Cortex of kidney (tissue), 1 donor: ENCODE measurements at places on chromosomes 7 and 10.

DNA sequence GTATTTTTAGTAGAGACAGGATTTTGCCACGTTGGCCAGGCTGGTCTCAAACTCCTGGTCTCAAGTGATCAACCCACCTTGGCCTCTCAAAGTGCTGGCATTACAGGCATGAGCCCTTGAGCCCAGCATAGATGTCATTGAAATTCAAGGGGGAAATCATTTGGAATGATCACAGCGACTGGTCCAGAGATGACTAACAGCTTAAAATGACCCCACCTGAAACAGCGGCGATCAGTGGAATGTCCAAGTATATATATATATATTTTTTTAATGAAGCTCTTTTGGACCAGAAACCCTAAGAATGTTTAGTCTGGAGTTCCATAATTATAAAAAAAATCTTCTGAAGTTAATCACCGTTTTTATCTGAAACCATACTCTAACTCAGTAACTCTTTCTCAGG, 12.5 kb upstream of the AKR1E2 start:
- no peak for DNase-seq

DNA sequence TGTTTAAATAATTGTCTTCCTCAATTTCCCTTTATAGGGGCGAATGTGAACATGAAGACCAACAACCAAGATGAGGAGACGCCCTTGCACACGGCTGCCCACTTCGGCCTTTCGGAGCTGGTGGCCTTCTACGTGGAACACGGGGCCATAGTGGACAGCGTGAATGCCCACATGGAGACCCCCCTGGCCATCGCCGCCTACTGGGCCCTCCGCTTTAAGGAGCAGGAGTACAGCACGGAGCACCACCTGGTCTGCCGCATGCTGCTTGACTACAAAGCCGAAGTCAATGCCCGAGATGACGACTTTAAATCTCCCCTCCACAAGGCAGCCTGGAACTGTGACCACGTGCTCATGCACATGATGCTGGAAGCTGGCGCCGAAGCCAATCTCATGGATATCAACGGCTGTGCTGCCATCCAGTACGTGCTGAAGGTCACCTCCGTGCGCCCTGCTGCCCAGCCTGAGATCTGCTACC, 42.1 kb downstream of the ASB4 start:
- DNase-seq, result no peak

- DNase-seq, result no peak
Measured at GRCh38 chr7:88477976-88478375, 171.3 kb upstream of the STEAP4 start.

- DNase-seq, result no peak
Measured at GRCh38 chr7:14822481-14822854, 80.1 kb downstream of the DGKB start.

DNA sequence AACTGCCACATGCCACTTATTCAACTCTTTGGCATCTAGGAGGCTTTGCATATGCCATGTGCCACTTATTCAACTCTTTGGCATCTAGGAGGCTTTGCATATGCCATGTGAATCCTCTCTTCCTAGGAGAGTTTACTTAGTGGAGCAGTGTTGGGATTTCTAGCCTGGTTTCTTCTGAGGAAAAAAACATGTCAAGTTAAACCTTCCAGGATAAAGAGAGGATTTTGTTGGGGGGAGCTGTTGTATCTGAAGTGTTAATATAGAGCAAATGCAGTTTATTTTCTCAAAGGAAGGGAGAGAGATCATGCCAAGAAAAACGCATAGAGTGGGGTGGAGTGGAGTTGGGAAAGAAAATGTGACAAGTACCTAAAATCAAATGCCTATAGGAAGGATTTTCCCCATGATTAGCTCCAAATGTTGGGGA, 91.5 kb downstream of the MCU start:
- DNase-seq, result no peak

DNA sequence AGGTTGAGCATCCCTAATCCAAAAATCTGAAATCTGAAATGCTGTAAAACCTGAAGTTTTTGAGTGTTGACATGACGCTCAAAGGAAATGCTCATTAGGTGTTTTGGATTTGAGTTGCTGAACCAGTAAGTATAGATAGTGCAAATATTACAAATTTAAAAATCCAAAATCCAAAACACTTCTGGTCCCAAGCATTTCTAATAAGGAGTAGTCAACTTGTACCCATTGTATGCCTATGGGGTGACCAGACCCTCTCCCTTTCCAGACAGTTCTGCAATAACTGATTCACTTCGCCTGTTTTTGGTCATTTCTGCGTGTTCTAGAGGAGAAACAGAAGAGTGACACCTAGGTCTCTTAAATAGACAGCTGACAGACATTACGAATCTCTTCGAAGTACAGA, 90.3 kb downstream of the MMRN2 start:
- DNase-seq, result no peak

DNA sequence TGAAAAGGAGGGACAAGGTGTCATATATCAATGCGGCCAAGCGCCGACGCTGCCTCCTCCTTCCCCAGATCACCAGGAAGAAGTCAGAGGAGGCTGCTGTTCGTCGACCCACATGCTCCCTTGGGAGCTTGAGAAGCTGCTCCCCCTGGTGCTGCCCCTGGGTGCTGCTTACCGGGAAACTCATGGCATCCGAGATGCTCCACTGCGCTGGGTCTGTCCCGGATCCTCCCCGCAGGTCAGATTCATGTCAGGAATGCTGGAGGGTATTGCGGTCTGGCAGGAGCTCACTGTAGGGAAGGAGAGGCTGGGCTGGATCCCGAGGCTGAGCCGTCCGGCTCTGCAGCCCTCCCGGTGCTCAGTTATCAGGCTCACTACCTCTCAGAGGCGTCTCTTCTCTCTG, 123.7 kb upstream of the FAM20C start:
- DNase-seq, result no peak
